CD4-positive, alpha-beta T cell (primary cell): ENCODE measurements at places on chromosomes 1 and 21.

GRCh38 chr1:22314706-22315105, 136.9 kb upstream of the ZBTB40 start:
- H3K4me1 ChIP-seq: no peaks in the 10 kb centered on the region
- no peak for DNase-seq
- peaks cover 2% of the 10 kb centered on the region for H3K27me3 ChIP-seq
- no peak overlapping the region for H3K4me3 ChIP-seq
- H3K27ac ChIP-seq: no peak overlapping the region

DNA sequence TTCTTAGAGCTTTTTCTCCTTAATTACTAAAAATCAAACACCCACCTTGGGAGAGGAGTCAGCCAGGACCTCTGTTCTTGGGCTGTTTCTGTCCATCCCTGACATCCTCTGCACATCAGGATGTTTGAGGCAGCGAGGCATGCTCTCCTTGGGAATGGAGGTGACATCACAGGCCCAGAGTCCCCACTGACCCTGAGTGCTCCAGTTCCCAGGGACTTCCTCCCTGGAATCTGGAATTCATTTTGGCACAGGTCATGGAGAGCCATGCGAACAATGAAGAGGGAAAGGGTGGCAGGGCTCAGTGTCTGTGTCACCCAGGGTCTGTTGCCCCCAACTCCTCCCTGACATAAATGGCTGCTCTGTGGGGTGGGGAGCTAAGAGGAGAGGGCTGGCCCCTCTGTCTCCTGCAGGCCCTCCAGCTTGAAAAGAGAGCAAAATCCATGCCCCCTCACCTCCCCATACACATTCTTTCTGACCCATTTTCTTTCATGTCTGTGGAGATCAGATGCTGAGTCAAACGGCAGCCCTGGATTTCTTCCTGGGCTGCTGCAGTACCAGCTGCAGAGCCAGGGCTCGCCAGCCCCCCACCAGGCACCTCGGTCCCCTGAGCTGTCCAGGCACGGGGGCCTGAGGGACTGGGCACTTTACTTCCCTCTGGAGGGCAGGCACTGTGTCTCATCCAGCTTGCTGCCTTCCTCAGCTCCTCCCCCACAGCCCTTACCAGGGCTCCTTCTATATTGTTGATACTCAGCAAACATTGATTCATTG, 102.0 kb downstream of the NMNAT2 start:
- DNase-seq: no peak
- H3K4me3 ChIP-seq: no peak overlapping the region
- no peak overlapping the region for H3K27ac ChIP-seq
- H3K4me1 ChIP-seq: no peaks in the 10 kb centered on the region
- H3K27me3 ChIP-seq: no peaks in the 10 kb centered on the region

DNA sequence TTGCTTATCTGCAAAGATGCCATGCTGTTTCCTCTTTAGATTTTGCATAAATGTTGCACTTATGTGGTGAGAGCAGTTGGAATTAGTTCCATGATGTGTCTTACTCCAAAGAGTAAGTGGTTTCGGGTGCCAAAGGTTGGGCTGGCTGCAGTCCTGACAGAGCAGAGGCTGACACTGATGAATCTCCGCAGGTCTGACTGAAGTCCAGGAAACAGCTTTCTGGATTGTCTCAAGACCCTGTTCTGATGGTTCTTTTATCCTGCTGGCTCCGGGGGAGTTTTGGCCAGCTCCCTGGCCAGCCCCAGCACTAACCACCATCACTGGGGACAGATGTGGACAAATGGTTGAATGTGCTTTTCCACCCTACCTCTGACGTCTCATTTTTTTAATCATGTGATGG, 207.2 kb upstream of the KIAA0040 start:
- no peak overlapping the region for H3K27ac ChIP-seq
- DNase-seq: no peak
- H3K4me1 ChIP-seq: no peaks in the 10 kb centered on the region
- H3K36me3 ChIP-seq: no peaks in the 10 kb centered on the region
- no peak overlapping the region for H3K4me3 ChIP-seq

GRCh38 chr1:107535091-107535490, 394.3 kb downstream of the NTNG1 start:
- H3K36me3 ChIP-seq: no peaks in the 10 kb centered on the region
- no peak for DNase-seq
- no peaks in the 10 kb centered on the region for H3K4me1 ChIP-seq
